Heart left ventricle (tissue), 16 donors: ENCODE measurements at places on chromosomes 6 and 20. TPM values are rescaled to one million over a fixed set of nuclear protein-coding genes. Genes with fewer than 3 reads are reported as not detected.
A peak's percentile ranks its signal among the peaks of the same experiment; 100 is the strongest.

DNA sequence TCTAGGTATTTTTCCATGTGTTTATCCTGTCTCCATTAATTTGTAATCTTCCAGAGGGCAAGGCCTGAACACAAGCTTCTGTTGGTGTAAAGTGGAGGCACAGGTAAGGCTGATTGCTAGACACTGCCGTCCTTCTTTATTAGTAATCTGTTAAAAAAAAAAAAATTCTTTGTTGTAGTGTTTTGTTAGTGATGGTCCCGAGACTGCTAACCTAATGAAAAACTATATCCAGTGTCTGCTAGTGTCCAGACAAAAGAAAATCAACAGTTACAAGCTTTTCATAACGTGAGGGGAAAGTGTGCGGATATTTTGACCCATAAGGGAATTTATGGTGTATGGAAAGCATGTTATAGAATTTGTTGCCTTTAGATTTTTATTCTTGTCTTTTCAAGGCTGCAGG, 4.2 kb upstream of the HIVEP1 start:
- DNase-seq = no peak

DNA sequence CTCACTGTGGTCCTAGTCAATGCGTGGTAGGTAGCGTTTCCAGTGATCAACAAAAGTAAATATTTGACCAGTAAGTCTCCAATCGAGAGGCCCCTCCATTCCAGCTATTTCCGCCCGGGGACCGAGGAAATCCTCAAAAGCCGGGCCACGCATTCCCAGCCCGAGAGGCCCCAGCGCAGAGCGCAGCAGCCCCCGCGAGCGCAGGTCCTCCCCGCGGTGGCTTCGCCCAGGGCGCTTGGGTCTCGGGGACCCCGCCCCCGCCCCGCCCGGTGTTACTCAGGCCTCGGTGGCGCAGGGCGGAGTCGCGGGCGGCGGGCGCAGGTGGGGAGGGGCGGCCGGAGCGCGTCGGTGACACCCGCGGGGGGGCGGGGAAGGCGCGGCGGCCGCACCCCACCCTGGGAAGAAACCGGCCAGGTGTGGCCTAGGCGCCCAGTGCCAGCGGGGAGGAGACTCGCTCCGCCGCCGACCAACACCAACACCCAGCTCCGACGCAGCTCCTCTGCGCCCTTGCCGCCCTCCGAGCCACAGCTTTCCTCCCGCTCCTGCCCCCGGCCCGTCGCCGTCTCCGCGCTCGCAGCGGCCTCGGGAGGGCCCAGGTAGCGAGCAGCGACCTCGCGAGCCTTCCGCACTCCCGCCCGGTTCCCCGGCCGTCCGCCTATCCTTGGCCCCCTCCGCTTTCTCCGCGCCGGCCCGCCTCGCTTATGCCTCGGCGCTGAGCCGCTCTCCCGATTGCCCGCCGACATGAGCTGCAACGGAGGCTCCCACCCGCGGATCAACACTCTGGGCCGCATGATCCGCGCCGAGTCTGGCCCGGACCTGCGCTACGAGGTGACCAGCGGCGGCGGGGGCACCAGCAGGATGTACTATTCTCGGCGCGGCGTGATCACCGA, at the start of gene DSP:
TSS of gene DSP (plus strand) at position 497 of the 890 bp plus-strand sequence. CDS start at position 742, 245 bp downstream.
- DNase-seq = peak; percentile 79

DNA sequence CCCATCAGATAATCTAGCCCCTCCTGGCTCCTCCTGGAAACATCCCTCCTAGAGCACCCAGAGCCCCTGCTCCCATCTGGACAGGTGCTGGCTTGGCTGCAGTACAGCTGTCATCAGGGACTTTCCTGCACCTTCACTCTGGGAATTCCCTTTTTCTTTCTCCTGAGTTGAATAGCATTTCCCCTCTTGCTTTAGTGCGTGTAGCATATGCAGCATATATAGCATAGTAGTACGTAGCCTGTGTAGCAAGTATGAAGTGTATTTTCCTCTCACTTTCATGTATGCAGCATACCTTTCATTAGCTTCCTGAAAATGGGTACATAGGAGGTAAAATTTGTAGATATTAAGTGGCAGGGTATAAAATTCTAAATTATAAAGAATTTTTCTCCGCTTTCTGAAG, 352.9 kb downstream of the ESR1 start:
- no peak for DNase-seq

BEND6 gene
- 0.56 TPM for total RNA-seq

CD109 gene
- total RNA-seq = 10.7 TPM

LAMA4 gene
- 42.6 TPM for total RNA-seq
